ENCODE measurements at places on chromosomes 5 and 9.

DNA sequence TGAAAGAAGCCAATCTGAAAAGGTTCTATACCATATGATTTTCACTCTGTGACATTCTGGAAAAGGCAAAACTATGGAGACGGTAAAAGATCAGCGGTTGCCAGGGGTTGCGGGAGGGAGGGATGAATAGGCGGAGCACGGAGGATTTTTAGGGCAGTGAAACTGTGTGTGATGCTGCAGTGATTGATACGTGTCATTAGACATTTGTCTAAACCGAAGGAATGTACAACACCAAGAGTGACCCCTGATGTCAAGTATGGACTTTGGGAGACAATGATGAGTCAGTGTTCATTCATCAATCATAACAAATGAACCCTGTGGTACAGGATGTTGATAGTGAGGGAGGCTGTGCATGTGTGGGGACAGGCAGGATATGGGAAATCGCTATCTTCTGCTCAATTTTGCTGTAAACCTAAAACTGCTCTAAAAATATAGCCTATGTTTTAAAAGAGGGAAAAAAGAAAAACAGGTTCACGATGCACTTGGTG lies 34.4 kb downstream of the ERGIC1 start:
- DNase-seq: no peak

DNA sequence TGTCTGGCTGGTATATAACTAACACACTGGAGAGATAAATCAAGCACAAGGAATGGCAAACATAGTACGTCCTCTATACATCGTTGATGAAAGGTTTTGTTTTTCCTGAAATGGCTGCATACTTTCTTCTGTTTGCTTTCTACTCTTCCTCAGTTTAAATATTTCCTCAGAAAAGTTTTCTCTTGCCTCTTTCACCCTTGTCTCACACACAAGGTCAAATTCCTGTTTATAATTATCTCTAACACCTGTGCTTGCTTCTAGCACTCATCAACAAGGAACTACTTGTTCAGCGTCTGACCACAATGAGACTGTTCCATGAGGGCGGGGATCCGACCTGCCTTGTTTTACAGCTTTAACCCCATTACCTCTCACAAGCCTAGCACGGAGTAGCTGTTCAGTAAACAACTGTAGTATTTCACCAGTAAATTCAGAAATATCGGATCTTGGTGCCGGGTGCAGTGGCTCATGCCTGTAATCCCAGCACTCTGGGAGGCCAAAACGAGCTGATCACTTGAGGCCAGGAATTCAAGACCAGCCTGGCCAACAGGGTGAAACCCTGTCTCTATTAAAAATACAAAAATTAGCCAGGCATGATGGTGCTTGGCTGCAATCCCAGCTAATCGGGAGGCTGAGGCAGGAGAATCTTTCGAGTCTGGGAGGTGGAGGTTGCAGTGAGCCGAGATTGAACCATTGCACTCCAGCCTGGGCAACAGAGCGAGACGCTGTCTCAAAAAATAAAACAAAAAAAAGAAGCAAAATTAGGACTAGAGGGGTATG lies 37.0 kb downstream of the NR6A1 start:
- no peak for DNase-seq

- DNase-seq: no peak
These were observed 8.8 kb upstream of the CDK7 start for GRCh38 chr5:69225860-69226259.

DNA sequence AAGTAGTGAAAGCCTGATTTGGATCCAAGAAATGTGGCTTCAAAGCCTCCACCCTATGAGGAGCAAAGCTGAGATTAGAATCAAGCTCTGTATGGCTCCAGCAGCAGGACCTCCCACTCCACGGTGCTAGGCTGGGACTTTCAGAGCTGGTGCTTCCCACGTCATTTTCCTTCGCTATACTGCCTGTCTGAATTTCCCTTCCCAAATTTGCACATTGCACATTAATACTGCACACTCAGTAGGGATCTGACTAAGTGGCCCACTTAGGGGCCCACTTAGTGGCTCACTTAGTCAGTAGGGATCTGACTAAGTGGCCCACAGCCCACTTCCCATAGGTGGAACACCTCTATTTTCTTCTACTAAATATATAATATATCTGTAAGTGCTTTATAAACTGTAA lies 14.1 kb upstream of the SPDL1 start:
- no peak for DNase-seq

DNA sequence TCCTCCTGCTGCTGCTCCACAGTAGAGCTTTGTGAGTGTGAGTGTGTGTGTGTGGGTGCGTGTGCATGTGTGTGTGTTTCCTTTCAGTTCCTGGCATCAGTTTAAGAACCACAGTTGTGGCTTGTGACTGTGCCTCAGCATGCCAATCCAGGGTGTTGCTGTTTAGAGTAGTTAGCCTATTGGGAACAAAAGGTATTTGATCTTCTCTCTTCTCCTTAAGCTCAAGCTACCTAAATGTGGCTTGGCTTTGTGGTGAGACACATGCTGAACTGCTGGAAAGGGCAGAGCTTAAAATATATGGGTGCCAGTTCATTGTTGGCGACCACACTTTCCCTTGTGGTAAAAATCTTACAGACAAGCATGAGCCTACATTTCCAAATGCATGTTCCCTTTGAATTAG lies 116.6 kb upstream of the BNC2 start:
- DNase-seq: no peak

GRCh38 chr9:93988056-93988455 lies 32.9 kb upstream of the BARX1 start:
- DNase-seq: no peak

- no peak for DNase-seq
These were observed 89.1 kb downstream of the CRB2 start for GRCh38 chr9:123445116-123445515.

- DNase-seq: no peak
These were observed at the start of gene PCDH1 for GRCh38 chr5:141878186-141878710. Gene PCDH1, minus strand, starts transcription at chr5:141878410. Its CDS starts 148 bp downstream, at chr5:141878262.

GRCh38 chr5:173888473-173889131 lies 453 bp downstream of the CPEB4 start:
- DNase-seq: peak; percentile 29

DNA sequence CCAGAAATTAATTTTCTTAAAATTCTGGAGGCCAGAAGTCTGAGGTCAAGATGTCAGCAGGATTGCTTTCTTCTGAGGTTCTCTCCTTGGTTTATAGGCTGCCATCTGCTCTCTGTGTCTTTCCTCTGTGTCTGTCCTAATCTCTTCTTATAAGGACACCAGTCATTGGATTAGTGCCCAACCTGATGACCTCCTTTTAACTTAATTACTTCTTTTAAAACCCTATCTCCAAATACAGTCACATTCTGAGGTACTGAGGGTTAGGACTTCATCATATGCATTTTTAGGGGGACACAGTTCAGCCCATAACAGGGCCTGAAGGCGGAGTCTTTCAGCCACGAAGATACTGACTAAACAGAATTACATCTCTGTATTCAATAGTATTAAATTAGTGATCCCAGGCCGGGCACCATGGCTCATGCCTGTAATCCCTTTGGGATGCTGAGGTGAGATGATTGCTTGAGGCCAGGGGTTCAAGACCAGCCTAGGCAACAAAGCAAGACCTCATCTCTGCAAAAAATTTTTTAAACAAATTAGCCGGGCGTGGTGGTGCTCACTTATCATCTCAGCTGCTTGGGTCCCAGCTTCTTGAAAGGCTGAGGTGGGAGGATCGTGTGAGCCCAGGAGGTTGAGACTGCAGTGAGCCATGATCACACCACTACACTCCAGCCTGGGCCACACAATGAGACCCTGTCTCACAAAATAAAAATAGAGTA lies 5.9 kb upstream of the RPS6 start:
- DNase-seq: no peak

GRCh38 chr5:42756606-42757601 lies at the start of gene CCDC152:
Gene CCDC152, plus strand, starts transcription at chr5:42756818. Its CDS starts 2,304 bp downstream, at chr5:42759122.
- peak; percentile 65 for DNase-seq

- DNase-seq: no peak
These were observed 200.1 kb upstream of the TBC1D2 start for GRCh38 chr9:98455256-98456155.

DNA sequence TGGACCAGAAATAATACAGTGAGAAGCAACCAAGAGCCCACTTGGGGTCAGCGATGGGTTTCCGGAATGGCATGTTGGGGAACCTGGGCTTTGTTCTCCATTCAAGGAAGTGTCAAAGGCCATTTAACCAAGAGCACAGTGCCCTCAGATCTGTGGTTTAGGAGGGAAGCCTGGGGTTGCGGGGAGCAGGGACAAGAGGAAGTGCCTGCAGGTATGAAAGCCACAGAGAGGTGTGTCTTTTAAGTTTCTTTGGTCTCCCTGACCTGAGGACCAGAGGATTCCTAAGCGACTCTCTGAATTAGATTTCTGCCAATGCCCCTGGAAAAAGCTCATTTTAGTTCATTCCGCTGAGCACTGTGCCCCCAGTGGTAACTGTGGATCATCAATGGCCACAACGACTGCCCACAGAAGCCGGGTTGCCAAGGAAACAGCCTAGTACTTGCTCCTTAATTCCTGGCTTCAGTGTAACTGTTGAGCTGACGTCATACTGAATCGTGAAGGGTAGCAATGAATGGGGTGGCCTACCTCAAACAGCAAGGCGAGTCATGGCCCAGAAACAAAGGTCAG lies 107.3 kb upstream of the SPIN1 start:
- no peak for DNase-seq

DNA sequence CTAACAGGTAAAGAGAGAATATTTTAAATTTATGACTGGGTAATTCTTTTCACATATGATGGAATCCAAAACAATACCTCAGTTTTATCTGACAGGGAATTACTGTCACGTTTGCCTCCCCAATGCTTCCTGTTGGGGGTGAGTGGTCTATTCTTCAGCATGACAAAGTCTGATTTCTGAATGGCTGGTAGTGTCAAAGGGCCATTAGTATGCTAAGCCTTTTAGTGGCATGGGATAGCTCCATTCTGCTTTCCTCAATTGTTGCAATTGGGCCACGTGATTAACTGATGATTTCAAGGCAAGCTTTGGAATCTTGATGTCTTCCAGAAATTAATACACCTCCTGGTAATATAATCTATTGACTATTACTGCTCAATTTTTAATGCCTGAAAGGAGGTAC lies 14.7 kb upstream of the NDUFS4 start:
- no peak for DNase-seq

DNA sequence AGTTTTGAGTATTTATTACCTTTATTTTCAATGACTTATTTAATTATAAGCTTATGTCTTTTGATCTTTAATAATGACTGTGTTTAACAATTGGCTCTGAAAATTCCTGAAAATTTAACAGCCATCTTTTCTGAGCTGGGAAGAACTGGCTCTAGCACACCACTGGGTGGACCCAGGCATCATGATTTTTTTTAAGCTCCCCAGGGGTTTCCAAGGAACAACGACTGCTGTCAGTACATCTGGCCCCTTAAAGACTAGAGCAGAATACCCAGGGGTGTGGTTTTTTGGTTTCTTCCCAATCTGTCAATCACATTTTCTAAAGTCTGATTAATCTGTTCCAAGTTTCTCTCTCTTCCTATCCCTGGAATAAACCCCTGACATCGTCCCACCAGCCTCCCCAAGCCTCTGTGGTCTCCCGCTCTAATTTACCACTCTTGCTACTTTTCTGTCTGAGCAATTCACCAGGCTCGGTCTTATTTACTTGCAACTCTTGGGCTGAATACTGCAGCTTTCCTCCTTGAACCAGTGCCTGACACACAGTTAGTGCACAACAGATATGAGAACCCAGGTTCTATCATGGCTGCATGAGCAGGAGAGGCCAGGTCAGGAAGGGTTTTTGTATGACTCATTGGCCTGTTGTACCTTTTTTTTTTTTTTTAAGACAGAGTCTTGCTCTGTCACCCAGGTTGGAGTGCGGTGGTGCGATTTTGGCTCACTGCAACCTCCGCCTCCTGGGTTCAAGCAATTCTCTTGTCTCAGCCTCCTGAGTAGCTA lies 321.9 kb downstream of the ZSWIM6 start:
- no peak for DNase-seq

- DNase-seq: no peak
These were observed 104.2 kb upstream of the MARCHF11 start for GRCh38 chr5:16283791-16284190.

- DNase-seq: no peak
These were observed 405.6 kb downstream of the GABRG2 start for GRCh38 chr5:162473041-162473714.

DNA sequence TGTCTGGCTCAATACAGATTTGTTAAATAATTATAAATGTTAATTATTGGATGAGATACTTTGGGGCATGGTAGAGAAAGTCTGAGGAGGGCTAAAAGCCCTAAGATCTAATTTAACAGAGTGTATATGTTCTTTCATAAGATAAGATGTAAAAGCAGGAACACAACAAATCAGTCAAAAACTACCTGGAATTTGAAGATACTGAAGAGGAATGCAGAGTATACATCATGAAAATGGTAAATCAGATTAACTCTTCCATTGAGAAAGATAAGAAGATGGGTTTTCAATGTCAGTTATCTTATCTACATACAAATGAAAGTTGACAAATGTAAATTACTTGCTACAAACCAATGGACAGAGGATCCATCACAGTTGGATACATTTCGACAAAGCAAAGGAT lies 107.3 kb upstream of the NFIB start:
- DNase-seq: no peak

- DNase-seq: peak; percentile 5
These were observed 315.5 kb upstream of the C9orf72 start for GRCh38 chr9:27888661-27889295.

- no peak for DNase-seq
These were observed 701.7 kb downstream of the SEMA5A start for GRCh38 chr5:8844206-8844605.

DNA sequence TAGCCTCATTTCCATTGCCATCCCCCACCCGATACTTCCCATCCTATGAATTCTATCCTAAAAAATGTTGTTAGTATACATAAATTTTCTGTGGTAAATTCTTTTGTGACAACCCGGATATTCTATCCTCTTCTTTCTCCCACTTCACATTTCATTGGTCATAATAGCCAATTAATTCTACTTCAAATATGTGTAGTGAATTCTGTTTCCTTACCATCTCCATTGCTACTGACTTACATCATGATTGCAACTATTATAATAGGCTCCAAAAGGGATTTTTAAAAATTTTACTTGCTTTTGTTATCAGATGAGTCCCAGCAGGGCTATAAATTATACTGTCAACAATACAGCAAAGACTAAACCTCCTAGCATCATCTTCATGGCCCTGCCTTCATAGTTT lies 1326.8 kb downstream of the PTPRD start:
- no peak for DNase-seq

DNA sequence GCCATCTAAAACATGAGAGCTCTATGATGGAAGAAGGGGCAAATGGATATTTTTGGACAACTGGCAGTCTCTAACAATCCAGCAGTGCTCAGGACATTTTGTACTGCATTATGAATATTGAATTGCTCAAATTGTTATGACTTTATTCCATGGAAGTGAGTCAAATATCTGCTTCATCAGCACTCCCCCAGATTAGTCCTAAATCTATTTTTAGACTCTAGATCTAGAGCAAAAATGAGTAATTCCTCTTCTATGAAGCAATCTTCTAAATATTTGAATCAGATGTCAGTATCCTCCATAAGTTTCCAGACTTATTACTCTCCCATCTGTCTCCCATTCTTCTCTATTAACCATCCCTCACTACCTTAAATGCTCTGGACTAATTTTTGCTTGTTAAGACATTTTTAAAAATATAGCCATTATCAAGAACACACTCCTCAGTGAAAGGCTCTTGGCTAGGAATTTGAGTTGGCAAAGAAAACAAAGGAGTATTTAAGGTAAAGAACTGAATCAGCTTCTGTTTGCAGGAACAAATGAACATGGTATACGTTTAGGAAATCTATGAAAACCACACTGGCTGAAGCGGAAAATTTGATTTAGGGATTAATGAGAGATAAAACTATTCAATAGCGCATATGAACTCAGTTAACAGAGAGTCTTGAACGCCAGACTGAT lies 300.9 kb downstream of the MCTP1 start:
- DNase-seq: no peak

- DNase-seq: no peak
These were observed 27.6 kb upstream of the SMIM23 start for GRCh38 chr5:171757853-171758535.

GRCh38 chr9:134433101-134433500 lies 106.8 kb downstream of the RXRA start:
- DNase-seq: no peak
